ENCODE measurements at places on chromosomes 2 and 18.

DNA sequence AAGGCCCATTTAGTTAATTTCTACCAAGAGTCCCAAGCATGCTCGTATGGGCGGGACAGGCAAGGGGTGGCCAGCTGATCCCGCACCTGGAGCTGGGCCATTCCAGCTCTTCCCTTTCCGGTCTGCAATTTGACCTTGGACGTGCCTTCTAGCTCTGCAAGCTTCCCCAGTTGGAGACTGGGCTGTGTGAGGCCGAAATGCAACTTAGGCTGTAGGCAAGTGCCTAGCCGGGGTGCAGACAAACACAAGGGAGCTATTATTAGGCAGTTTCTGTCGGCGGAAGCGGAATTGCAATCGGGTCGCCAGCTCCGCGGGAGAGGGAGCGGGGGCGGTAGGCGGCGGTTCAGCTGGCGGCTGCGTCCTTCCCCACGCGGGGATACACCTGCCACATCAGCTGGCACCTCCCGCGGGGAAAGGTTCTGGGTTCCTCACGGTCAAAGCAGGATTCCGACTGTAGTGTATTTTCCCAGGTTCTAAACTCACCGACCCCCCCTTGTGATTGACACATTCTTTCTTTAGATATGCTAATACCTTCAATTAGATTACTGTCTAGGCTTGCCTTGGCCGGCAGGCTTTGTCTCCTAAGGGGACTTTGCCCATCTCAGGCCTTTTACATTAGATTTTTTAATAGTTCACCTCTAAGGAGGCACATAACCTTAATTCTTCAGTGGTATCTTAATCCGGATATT, 17.1 kb upstream of the ZNF532 start:
- no peak for DNase-seq

GRCh38 chr18:68056936-68057335, 540.4 kb upstream of the DSEL start:
- DNase-seq = no peak

GRCh38 chr2:20494241-20494640, 47.4 kb downstream of the RHOB start:
- DNase-seq = no peak

- peak; percentile 68 for DNase-seq
Observed at GRCh38 chr18:10560452-10561045, 34.7 kb downstream of the NAPG start.

DNA sequence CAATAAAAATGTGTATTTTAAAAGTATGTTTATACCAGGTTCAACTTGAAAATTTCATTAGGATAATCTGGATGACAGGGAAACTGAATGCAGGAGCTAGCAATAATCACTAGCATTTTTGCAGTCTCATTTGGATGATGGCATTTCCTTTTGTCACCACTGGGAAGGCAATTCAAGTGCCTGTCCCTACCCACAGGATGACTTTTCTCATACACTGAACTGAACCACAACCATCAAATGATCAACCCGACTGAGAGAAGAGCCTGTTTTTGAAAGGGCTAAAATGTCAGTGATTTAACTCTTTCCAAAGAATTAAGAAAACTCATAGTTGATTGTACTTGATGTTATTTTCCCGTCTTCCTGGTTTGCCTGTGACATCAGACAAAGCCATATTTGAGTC, 115.0 kb downstream of the FAM124B start:
- DNase-seq = no peak

All from activated CD4-positive, alpha-beta T cell treated with anti-CD3 and anti-CD28 coated beads, Interleukin-2, Interleukin-6, amounts not matched to agents 100 ng/mL and 50 ng/mL, durations not matched to agents 16 hours and 8 hours (primary cell).